GM12891 (cell line): ENCODE measurements at places on chromosomes 2 and 18.

DNA sequence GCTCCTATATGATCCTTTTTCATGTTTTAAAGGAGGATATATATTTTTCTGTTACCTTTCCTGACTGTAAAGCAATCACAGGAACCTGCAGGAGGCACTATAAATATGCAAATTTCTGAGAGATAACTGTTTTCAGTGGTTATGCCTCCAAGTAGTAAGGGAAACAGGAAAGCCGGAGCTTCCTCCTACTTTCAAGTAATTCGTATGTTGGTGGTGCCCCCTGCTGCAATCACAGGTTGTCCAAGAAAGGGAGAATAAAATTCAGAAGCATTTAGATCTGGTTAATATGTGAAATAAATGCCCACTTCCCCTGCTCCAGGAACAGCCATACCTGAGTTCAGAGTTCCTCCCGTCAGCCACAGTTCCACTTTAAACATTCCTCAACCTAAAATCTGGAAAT lies 12.0 kb upstream of the BCL11A start:
- DNase-seq, result no peak

DNA sequence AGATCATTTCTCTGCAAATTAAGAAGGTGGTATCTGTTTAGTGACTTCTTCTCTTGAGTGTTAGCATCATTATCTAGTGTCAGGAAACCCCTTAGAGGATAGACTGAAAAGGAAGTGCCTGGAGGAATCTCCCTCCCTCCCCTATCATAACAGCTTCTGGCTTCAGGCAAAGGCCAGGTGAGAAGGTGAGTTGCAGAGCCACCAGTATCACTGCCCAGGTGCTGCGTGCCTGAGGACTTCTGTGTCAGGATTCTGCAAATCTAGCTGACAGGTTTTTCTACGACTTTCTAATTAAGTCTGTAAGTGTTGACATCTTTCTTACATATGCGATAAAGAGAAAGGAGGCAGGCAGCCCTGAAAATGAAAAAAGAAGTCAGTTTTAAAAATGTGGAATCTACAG lies 111.9 kb downstream of the CCDC85A start:
- no peak for DNase-seq

DNA sequence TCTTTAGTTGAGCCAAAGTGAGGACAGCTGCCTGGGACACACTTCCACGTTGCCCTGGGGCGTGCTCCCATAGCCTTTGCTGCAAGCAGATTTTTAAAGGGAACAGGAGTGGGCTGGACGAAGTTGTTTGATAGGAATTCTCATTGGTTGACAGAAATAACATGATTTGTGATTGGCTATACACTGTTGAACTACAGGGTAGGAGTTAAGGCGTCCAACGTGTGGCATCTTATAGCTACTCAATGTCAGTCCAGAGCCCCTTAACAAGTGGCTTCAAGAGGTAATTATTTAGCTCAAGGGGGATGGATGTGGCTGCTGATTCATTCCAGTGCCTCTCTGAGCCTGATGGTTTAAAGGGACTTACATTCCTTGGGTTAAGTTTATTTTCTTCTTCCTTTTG lies 65.5 kb downstream of the ACAA2 start:
- no peak for DNase-seq

GRCh38 chr18:79438898-79439627 lies 43.3 kb downstream of the NFATC1 start:
- DNase-seq, result no peak

GRCh38 chr2:216107760-216108159 lies 1.4 kb upstream of the XRCC5 start:
- no peak for DNase-seq

GRCh38 chr2:109160714-109161440 lies 31.9 kb downstream of the SH3RF3 start:
- no peak for DNase-seq

DNA sequence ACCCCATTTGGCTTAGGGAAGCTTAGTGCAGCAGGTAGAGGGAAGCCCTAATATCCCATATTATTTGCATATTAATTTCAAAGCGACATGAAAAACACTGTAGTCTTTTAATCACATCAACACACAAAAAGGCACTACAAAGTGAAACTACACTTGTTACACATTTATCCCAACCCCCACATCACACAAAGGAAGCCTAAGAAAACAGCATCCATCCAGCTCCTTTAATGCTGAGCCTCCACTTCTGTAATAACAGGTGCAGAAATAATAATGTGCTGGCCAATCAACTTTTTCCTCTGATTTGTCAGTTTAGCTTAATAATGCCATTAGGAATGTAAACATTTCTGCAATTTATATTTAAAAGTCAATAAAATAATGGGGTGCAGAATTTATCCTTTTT lies 274.0 kb downstream of the TCF4 start:
- no peak for DNase-seq

DNA sequence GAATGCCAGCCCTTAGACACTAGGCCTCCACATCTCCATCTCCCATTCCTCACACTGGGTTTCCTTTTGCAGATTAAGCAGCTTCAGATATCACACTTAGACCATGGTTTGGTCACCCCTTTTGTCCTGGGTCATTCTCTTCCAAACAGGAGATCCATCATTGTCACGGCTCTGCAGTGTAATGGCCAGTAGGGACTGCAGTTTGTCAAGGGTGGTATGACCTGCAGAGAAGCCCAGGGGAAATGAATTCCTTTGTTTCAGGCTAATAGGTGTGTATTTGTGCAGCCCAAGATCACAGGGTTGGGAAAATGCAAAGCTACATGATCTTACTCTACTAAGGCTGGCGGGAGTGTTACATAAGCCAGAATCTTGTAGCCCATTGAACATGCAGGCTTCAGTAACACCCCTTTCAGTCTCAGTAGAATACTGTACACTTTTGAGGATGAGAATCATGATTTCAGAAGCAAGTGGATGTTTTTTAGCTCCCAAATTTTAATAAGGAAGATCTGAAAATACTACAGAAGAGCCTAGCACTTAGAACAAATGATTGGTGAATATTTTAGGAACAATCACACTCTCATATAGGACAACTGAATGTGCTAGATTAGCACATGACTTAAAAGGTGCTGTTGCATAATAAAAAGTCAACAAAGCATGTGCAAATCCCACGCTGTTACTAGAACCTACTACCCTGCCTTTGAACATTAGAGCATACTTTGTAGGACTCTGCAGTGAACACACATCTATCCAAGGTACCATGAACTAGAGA lies 24.0 kb upstream of the LPIN1 start:
- DNase-seq, result no peak

DNA sequence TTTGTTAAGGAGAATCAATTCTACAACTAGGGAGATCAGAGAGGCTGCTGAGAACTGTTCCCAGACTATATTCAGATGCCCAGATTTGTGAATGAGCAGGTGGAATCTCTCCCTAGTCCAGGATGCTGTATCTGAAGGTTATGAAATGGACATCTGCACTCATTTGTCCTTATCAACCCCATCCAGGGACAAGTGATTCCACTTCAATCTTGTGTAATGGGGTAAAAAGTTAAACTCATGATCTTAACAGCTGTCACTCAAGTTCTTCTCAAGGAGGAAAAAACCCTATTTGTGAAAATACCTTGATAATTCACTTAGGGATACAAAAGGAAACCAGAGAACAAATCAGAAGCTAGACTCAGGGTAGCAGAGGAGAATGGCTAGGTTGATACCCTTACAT lies 144.8 kb downstream of the PLCL1 start:
- DNase-seq, result no peak
